Body of pancreas (tissue), 4 donors: ENCODE measurements at places on chromosomes 2 and 18. TPM values are rescaled to one million over a fixed set of nuclear protein-coding genes. Genes with fewer than 3 reads are reported as not detected.
A peak's percentile ranks its signal among the peaks of the same experiment; 100 is the strongest.

KCNIP3 gene
- 1.6 TPM for total RNA-seq

RANBP2 gene
- 33.9 TPM for total RNA-seq

IL1B gene
- 1.3 TPM for total RNA-seq

CYRIA gene
- 4.4 TPM for total RNA-seq

HIBCH gene
- total RNA-seq, result 19.4 TPM

SKOR2 gene
- total RNA-seq, result not detected

CNGA3 gene
- total RNA-seq, result not detected

POMC gene
- 2.9 TPM for total RNA-seq

PLB1 gene
- 1.0 TPM for total RNA-seq

DNA sequence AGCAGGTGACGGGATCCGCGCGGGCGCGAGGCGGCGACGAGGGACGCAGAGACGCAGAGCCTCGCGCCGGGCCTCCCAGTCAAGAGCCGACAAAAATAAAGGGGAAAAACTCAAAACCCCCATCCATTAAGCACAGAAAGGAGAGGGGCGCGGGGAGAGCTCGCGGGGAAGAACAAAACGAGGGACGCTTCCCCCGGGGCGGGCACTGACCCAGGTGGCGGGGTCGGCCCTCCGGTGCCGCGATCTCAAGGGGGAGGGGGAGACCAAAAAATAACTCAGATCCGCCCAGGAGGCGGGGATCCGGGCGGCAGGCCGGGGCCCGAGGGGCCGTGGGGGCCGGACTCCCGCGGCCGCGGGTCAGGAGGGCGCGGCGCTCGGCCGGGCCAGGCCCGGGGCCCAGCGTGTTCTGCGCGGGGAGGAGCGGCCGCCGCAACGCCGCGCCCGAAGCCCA, 597 bp downstream of the RNF103 start:
- no peaks in the 10 kb centered on the region for H3K27me3 ChIP-seq
- H3K36me3 ChIP-seq, result no peaks in the 10 kb centered on the region
- H3K4me1 ChIP-seq, result peaks cover 39% of the 10 kb centered on the region

GRCh38 chr2:105052773-105053172, 14.9 kb downstream of the MRPS9 start:
- H3K4me1 ChIP-seq, result peaks cover 10% of the 10 kb centered on the region
- DNase-seq, result peak; percentile 76
- no peaks in the 10 kb centered on the region for H3K36me3 ChIP-seq
- H3K27ac ChIP-seq, result no peak overlapping the region
- H3K27me3 ChIP-seq, result no peaks in the 10 kb centered on the region

GRCh38 chr2:195413944-195414343, 243.1 kb upstream of the SLC39A10 start:
- H3K4me1 ChIP-seq, result no peaks in the 10 kb centered on the region
- no peaks in the 10 kb centered on the region for H3K36me3 ChIP-seq
- H3K4me3 ChIP-seq, result no peak overlapping the region
- no peaks in the 10 kb centered on the region for H3K27me3 ChIP-seq

GRCh38 chr2:57669570-57669969, 377.0 kb upstream of the VRK2 start:
- no peaks in the 10 kb centered on the region for H3K27me3 ChIP-seq
- no peak overlapping the region for H3K27ac ChIP-seq
- no peaks in the 10 kb centered on the region for H3K4me1 ChIP-seq
- DNase-seq, result no peak

- no peak overlapping the region for H3K4me3 ChIP-seq
- H3K27me3 ChIP-seq, result no peaks in the 10 kb centered on the region
- H3K36me3 ChIP-seq, result no peaks in the 10 kb centered on the region
- H3K4me1 ChIP-seq, result peaks cover 16% of the 10 kb centered on the region
- DNase-seq, result no peak
- no peak overlapping the region for H3K27ac ChIP-seq
Measured at GRCh38 chr2:40367652-40368051, 84.2 kb downstream of the SLC8A1 start.

DNA sequence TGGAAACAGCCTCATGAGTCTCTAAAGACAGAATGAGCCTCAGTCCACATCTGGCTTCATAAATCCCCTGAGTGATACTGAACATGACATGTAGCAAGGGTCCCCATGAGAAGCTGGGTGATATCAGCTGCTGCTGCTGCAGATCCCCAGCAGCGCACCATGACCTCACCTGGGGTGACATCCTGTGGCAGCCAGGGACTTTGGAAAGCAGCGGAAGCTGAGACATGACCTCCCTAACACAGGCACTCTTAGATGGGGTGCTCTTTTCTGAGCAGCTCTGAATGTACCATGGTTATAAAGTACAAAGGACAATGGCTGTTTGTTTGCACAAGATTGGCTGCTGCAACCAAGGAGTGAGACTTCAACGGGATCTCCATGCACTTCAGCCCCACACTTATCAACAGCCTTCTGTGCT, 74.7 kb upstream of the TMEM200C start:
- no peaks in the 10 kb centered on the region for H3K36me3 ChIP-seq
- no peak for DNase-seq
- H3K27ac ChIP-seq, result no peak overlapping the region
- no peaks in the 10 kb centered on the region for H3K27me3 ChIP-seq
- no peaks in the 10 kb centered on the region for H3K4me1 ChIP-seq

DNA sequence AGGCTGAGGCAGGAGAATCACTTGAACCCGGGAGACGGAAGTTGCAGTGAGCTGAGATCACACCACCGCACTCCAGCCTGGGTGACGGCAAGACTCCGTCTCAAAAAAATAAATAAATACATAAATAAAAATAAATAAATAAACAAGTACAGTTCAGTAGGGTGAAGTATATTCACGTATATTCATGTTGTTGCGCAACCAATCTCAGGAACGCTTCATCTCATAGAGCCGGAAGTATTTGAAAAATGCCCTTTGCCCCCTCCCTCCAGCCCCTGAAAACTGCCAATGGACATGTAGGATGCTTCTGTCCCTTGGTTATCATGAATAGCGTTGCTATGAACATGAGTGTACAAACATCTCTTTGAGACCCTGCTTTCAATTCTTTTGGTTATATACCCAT, 132.0 kb downstream of the DTNB start:
- H3K27me3 ChIP-seq, result no peaks in the 10 kb centered on the region
- no peak for DNase-seq
- H3K4me3 ChIP-seq, result no peak overlapping the region
